Calu3 (cell line): ENCODE measurements at places on chromosomes 16 and 17. TPM values are rescaled to one million over a fixed set of nuclear protein-coding genes. Genes with fewer than 3 reads are reported as not detected.

The CASKIN1 gene
- total RNA-seq: 1.4 and 2.6 TPM in 2 replicates

The MYH4 gene
- not detected in 2 replicates for total RNA-seq

The ABCC1 gene
- total RNA-seq: 46.3 and 46.4 TPM in 2 replicates

The CYGB gene
- total RNA-seq: not detected in 2 replicates

The RSAD1 gene
- total RNA-seq: 42.6 and 51.1 TPM in 2 replicates
